Natural killer cell (primary cell): ENCODE measurements at places on chromosomes 4 and X.
A peak's percentile ranks its signal among the peaks of the same experiment; 100 is the strongest.

- DNase-seq: no peak
These were observed 99.3 kb upstream of the GRIA3 start for GRCh38 chrX:123084797-123085196.

GRCh38 chr4:152936446-152937335 lies 568 bp downstream of the FHDC1 start:
- peak; percentile 10 for DNase-seq

- DNase-seq: no peak
These were observed 12.7 kb upstream of the GTPBP6 start for GRCh38 chrX:331151-331824.

- DNase-seq: no peak
These were observed 4.1 kb downstream of the SH3RF1 start for GRCh38 chr4:169266661-169267060.

GRCh38 chrX:138865093-138865649 lies 153.7 kb upstream of the FGF13 start:
- DNase-seq: no peak

GRCh38 chr4:137333031-137333430 lies 199.3 kb downstream of the PCDH18 start:
- DNase-seq: no peak

DNA sequence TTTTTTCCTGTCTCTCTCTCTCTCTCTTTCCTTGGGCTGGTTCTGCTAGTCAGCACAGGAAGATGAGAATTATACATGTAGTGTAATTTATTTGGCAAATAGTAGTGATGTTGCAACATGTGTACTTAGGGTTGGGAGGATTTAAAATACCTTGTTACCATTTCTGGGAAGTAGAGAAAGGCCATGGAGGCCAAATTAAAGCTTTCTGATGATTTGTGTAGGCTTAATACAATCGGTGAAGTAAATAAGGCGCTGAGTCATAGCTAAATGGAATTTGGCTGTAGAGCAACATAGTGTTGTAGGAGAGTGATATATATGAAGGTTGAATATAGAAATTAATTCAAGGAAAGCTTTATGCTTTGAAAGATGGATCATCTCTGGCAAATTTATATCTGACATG lies 295.3 kb downstream of the GRID2 start:
- DNase-seq: no peak

DNA sequence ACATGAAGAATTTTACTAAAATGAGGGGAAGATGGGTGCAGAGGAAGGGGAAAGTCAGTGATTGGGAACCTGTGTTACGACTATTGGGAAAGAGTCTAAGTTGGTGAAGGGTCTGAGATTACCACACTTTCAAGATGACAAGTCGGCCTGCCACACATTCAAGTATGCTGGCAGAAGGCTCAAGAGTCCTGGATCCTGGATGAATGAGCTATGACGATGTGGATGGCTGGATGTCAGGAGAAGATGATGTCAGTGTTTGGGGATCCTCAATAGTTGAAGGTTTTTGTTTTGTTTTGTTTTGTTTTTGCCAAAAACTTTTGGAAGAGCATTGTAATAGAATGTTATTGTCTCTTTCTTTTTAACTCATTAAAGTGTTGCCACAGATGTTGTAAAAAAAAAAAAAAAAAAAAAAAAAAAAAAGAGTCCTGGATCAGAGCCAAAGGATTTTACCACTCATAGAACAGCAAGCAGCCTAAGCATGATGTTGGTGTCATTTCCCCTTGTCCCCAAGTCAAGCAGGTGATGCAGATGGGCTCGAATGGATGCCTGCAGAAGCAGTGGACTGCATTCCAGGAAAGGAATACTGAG lies 120.6 kb downstream of the REELD1 start:
- no peak for DNase-seq

DNA sequence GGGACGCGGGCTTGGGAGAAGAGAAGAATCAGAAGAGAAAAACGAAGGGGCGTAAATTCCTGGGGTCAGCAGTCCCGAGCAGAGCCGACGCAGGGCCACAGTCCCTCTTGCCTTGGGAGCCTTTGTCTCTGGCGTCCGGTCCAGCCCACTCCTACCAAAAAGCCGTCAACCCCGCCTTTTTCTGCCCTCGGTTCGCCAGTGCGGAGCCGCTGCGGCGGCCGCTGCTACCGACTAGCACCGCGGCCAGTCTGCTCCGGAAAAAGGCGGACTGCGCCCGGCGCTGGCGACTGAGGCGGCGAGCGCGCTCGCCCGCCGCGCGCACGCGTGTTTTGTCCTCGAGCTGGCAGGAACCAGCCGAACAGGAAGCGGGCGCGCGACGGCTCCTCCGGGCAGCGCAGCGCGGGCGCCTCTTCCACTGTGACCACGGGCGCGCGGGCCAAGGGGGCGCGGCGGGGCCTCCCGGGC lies 502 bp downstream of the HNRNPDL start:
- DNase-seq: peak; percentile 91

DNA sequence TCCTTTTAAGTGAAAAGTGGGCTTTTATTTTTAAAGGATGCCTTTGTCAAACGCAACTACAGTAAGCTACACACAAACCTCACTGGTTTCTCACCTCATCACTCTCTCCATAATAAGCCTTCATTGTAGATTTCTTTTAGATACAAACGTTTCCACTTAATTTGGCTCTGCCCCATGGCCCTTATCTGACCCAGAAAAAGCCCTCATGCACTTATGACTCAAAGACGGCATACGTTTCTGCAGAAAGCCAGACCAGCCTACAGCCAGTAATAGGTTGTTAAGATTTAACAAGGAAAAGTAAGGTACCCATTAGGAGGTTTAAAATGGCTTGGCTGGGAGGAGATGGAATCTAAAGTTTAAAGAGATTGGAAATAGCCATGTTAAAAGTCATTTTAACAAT lies 914.6 kb upstream of the INTU start:
- no peak for DNase-seq

DNA sequence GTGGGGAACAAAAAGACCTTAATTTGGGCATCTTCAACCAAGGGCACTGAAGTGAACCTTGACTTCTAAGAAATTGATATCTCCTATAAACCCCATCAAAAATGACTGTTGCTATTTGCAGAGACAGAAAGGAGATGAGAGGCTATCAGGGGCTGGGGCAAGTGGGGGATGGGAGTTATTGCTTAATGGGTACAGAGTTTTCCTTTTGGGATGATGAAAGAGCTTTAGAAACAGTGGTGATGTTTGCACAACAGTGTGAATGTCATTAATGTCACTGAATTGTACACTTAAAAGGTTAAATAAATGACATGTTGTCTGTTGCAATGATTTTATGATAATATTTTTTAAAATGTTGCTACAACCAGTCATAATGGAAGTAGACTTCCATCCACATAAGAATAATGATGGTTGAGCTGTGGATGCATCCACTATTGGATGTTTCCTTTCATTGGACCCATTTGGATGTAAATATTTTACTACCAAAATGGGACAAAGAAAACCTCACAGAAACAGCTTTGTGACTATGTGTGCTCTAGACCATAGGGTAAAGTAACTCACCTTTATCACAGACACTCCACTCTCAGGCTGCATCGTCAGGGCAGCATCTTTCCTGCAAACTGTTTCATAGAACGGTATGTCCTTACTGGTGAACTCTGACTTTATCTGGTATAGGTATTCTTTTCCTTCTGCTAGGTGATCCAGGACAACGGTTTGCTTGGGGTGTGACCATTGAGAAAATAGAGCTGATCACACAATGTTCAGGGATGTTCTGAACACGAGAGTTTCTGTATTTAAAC lies 31.6 kb upstream of the FAM9A start:
- DNase-seq: no peak
